ENCODE measurements at places on chromosomes 5 and 9. TPM values are rescaled to one million over a fixed set of nuclear protein-coding genes. Genes with fewer than 3 reads are reported as not detected.

The IL33 gene
- total RNA-seq = not detected

The BHMT gene
- not detected for total RNA-seq

The ZDHHC11 gene
- 11.9 TPM for total RNA-seq

DNA sequence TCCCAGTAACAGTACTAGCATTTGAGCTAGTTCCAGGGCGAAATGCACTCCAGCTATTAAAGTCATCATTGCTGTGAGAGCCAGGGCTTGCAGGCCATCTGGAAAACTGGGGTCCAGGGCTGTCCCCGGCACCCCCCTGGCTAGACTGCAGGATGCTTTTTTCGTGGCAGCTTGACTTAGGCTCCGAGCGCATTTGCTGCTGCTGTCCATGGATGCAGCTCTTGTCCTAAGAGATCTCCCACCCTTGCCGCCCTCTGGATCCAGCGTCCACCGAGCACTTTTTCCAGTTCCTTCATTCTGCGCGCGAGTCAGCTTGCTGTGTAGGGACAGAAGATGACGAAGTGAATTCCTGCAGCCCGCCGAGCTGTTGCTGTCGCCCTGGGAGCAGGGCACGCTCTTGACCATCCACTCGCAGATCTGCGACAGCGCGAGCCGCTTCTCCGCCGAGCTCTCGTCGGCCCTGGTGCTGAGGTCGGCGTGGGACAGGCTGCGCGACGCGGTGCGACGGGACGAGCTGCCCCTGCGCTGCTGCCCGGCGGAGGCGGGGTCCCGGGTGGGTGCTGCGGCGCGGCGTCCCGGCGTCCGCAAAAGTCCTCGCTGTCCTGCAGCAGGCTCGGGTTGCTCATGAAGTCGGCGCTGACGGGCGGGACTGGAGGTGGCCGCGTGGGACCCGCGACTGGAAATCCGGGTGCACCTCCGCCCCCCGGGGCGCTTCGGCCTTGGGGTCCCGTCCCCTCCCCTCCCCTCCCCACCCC lies 30.7 kb downstream of the OR2V1 start:
- peaks cover 31% of the 10 kb centered on the region for H3K27me3 ChIP-seq
- H3K27ac ChIP-seq = no peak overlapping the region
- H3K4me3 ChIP-seq = no peak overlapping the region
- peaks cover 6% of the 10 kb centered on the region for H3K4me1 ChIP-seq

DNA sequence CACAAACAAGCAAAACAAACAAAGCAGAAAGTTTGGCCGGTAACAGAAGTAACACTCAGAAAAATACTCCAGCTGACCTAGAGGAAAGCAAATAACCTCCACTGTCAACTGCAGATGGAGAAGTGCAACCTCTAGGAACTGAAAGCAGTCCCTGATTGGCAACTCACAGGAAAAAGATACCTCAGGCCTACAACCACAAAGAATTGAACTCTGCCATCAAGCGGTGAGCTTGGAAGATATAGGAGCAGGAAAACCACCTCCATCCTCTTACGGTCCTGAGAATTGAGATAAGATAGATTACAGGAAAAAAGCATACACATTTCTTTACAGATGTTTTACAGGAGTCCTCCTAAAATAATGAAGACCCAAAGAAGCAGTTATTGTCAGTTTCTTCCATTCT lies 184.5 kb downstream of the PDZD2 start:
- no peaks in the 10 kb centered on the region for H3K36me3 ChIP-seq
- DNase-seq = no peak
- no peak overlapping the region for H3K27ac ChIP-seq
- no peaks in the 10 kb centered on the region for H3K4me1 ChIP-seq
- no peak overlapping the region for H3K4me3 ChIP-seq

GRCh38 chr5:72093824-72094223 lies 13.5 kb upstream of the MAP1B start:
- no peak overlapping the region for H3K27ac ChIP-seq
- no peaks in the 10 kb centered on the region for H3K36me3 ChIP-seq
- peaks cover 15% of the 10 kb centered on the region for H3K4me1 ChIP-seq
- no peak for DNase-seq
- H3K4me3 ChIP-seq = no peak overlapping the region

DNA sequence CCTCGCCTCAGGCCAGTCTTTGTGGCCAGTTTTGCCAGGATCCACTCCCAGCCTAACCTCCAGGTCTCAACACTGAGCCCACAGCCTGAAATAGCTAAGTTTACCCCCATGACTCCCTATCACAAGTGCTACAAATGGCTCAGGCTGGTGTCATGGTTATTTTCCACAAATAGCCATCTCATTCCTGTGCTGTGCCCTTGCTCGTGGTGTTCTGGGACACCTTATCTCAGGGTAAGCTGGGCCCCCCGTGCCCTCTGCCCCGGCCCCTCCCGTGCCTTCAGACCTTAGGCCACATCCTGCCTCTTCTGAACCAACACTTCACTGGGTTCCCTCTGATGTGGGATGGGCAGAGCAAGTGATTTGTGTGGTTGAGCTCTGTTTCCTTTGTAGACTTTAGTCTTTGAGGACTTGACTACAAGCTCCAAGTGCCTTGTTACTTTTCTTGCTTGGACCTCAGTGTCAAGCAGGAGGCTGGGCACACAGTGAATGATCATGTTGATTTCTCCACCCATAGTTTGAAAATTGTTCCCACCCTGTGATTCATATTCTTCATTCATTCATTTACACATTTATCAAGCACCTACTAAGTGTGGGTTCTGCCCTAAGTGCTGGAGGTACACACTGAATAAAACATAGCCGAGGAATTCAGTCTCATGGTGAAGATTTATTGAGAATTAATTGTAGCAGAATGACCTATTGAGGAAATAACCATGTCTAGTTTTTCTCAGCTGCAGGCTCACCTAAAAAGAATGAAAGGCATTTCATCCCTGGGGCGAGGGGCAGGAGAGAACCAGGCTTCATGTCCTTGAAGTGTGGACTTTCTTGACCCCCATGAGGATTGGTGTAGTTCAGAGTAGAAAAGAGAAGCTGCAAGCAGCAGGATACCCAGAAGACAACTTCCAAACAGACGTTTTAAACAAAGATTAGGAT lies 84.5 kb upstream of the CTNNA1 start:
- H3K4me3 ChIP-seq = no peak overlapping the region
- H3K27ac ChIP-seq = no peak overlapping the region
- peaks cover 16% of the 10 kb centered on the region for H3K4me1 ChIP-seq
- peak; percentile 22 for DNase-seq

GRCh38 chr9:18739127-18739526 lies 265.2 kb downstream of the ADAMTSL1 start:
- no peaks in the 10 kb centered on the region for H3K36me3 ChIP-seq
- DNase-seq = no peak
- no peak overlapping the region for H3K27ac ChIP-seq

DNA sequence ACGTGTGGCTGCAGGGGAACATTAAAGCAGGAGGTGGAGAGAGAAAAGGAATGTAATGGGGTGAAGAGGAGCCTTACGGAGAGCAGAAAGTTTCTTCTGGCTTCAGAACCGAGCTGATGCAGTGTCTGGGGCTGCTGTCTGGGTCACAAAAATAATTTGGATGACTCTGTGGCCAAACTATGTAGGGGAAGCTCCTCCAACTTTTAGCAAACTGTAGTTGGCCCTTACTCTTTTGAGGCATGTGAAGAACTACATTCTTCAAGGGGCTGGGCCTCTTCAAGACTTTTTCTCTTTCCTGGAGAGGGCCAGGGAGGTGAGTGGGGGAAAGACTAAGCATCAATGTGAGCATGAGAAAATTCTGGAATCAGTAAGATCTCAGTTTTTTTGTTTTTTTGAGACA lies 31.9 kb upstream of the SPARC start:
- no peaks in the 10 kb centered on the region for H3K27me3 ChIP-seq
- no peaks in the 10 kb centered on the region for H3K36me3 ChIP-seq
- DNase-seq = no peak

DNA sequence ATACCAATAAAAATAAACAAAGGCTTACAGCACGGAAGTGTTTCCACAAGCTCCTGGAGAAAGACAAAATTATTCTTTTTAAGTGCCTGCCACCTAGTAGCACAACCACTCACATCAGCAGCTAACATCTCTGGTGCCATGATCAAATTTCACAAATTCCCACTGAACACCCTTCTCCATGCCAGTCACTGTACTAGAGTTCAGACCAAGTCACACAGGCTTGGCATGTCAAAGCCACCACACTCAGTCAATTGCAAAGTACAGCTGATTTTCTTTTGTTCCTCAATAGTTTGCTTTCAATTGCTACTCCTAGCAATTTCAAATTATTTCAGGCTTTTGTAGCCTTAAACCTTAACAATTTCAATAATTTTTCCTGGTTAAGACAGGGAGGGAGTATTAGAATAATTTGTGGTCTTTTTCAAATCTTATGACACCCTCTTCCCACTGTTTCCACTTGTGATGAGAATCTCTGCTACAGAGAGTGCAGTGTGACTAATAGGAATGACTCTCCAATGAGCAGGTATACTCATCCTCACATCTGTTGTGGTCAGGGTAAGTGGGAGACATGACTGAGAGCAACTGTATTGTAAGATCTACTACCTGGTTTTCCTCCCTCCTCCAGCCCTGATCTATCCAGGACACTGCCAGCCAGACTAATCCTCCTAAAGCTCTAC lies 46.2 kb downstream of the RNF145 start:
- H3K27me3 ChIP-seq = no peaks in the 10 kb centered on the region
- H3K4me1 ChIP-seq = peaks cover 38% of the 10 kb centered on the region
- DNase-seq = no peak
- H3K4me3 ChIP-seq = no peak overlapping the region
- H3K36me3 ChIP-seq = peaks cover 75% of the 10 kb centered on the region

DNA sequence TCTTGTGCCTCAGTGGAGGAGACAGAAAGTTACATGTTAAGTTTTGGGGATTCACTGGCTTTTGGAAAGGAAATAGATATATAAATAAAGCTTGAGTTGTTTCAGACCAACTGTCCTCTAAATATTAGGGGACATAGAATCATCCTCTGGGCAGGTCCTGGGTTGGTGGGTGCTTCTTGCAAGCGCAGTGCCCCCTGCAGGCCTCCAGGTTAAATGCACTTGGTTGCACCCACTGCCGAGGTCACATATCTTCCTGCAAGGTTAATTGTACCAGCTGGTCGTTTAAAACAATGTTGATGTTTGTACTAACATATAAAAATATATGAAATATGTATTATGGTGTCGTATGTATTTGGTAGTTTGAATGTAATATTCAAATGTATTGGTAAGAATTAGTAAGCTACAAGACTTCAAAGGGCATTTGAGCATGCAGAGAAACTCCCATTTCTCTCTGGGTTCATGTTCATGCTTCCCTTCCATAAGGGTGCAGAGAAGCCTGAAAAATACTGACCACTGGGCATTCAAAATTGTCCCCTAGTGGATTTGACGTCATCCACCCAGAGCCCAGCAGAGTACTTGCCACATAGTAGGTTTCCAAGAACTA lies 87.0 kb downstream of the ZNF618 start:
- H3K27me3 ChIP-seq = no peaks in the 10 kb centered on the region
- no peak overlapping the region for H3K27ac ChIP-seq
- DNase-seq = peak; percentile 10
- no peaks in the 10 kb centered on the region for H3K4me1 ChIP-seq
- no peaks in the 10 kb centered on the region for H3K36me3 ChIP-seq

DNA sequence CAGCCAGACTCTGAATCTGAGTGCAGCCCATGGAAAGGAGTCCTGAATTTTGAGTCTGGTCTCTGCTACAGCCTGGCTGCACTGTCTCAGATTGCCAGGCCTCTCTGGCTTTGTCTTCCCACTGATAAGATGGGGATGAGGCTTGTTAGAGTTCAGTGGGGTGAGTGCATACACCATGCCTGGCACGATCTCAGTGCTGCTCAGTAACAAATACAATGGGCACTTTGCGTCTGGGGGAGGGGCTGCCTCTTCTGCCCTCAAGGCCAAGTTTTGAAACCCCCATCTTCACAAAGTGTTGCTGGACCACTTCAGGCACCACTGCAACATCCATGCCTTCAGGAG lies 49.0 kb downstream of the PPARGC1B start:
- H3K27me3 ChIP-seq = no peaks in the 10 kb centered on the region
- no peak overlapping the region for H3K27ac ChIP-seq
- peaks cover 7% of the 10 kb centered on the region for H3K4me1 ChIP-seq

All from activated T-helper 2 cell treated with anti-CD3 and anti-CD28 coated beads, Interferon-gamma antibody, Interleukin-2, Interleukin-4, amounts not matched to agents 10 μg/mL and 5 μg/mL and 100 μg/mL, durations not matched to agents 14 hours and 24 hours and 36 hours (primary cell).